ENCODE measurements at places on chromosomes 1 and 21. TPM values are rescaled to one million over a fixed set of nuclear protein-coding genes. Genes with fewer than 3 reads are reported as not detected.

Gene TMOD4
- total RNA-seq, result 0.62 TPM

- DNase-seq, result no peak
Observed at GRCh38 chr1:38102636-38103035, 56.0 kb upstream of the POU3F1 start.

Gene PLEKHG5
- 16.9 TPM for total RNA-seq

- DNase-seq, result no peak
Observed at GRCh38 chr1:152053375-152053774, 16.6 kb upstream of the S100A11 start.

DNA sequence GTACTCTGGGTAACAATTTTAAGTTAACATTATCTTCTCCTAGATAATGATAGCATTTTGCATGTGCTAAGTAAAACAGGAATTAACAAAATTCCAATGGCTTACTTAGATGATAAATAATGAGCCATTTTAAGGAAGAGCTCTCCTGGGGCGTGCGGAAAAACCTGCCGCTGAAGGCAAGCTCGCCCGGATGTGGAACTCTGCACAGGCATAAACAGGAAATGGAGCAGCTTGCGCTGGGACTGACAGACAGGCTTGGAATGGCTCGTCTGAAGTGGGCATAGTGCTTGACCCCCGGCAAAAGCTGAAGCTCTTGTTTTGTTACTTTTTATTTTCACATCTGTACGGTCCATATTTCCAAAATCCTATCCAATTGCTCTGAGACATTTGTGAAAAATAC is 169.2 kb downstream of the ZNF281 start:
- DNase-seq, result no peak

DNA sequence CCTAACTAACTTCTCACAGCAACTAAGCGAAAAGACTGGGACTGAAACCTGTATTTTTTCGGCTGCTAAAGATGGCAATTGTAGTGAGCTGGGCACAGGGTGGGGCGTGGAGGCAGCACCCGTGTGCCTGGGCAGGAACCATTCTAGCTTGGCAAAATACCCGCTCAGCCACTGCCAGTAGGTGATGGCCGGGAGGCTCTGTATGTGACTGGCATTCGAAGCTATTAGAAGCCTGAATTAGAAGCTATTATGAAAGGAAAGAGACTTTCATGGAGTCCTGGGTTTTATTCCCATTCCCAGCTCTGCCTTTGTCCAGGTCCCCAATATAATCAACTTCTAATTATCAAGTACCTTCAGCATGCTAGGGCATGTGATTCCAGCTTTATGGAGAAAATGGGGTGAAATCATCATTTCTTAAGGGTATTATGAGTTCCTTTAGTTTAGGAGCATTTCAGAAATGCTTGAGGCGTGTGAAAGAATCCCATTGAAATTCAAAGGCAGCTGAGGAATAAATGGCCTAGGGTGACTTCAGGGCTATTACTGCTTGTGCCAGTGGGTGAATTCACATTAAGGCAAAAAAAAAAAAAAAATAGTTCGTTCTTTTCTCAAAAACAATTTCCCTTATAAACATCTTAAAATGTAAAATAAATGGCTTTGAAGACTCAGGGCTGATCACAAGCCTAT is 125.6 kb downstream of the KCNN3 start:
- no peak for DNase-seq

- DNase-seq, result no peak
Observed at GRCh38 chr1:82161700-82162141, 361.0 kb downstream of the ADGRL2 start.

- no peak for DNase-seq
Observed at GRCh38 chr1:8394456-8395321, 76.8 kb downstream of the SLC45A1 start.

DNA sequence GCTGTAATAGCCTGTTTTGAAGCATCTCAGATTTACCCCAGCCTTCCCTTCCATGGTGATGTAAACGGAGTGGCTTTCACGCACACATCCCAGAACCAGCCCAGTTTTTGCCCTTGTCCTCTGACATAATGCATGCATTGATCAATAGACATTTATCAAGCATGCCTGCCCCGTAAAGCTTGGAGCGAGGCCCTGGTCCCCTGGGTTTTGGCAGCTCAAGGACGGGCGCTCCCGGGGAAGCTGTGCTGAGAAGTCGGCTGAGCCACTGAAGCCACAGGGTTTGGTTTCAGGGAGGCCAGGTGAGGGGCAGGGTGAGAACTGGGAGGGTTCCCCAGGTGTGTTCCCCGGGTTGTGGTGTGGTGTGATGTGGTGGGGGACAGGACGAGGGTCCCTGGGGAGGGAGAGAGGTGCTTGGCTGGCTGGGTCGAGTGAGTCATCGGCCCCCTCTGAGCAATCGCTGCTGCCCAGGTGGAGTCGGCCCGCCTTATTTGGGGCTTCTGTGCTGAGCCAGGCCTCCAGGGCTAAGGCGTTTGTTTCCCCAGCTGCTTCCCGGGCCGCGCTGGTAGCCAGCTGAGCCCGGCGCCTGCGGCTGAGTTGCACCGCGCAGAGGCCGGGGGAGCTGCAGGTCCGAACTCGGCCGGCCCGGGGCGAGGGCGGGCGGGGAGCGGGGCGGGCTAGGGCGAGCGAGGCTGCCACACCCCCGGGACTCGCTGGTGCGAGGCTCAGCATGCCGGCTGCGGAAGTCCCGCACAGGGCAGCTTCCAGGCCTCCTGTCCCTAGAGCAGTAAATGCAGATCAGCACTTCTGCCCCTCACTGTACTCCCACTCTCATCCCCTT is 23.6 kb downstream of the ATP2B4 start:
- DNase-seq, result peak; percentile 79

GRCh38 chr1:40130892-40131291 is 30.3 kb upstream of the RLF start:
- no peak for DNase-seq

- no peak for DNase-seq
Observed at GRCh38 chr1:117166076-117166475, 44.5 kb upstream of the TRIM45 start.

DNA sequence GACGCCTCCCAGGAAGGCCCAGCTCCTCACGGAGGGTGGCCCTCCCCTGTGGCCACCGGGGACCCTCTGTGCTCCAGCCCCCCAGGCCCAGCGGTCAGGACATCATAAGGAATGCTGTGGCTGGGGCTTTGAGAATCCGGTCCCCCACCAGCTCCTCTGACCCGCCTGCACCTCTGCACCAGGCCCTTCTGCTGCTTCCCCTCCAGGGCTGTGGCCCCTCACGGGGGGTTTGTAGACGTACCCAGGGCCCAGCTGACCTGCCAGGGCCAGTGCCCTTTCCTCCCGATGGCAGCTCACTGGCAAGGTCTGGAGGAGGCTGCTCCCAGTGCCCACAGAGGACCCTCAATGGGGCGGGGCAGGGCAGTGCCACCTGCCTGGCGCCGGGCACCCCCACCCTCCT is 103.9 kb upstream of the TTC34 start:
- no peak for DNase-seq

Data from left ventricle myocardium superior (tissue), 1 donor.